ENCODE measurements at places on chromosomes 3 and 15.
A peak's percentile ranks its signal among the peaks of the same experiment; 100 is the strongest.

GRCh38 chr15:43070893-43071292 lies 34.9 kb downstream of the UBR1 start:
- DNase-seq = no peak

GRCh38 chr15:84947947-84948830 lies 33.5 kb upstream of the PDE8A start:
- no peak for DNase-seq

- DNase-seq = peak; percentile 59
Observed at GRCh38 chr3:69020424-69020823, 6.9 kb upstream of the EOGT start.

DNA sequence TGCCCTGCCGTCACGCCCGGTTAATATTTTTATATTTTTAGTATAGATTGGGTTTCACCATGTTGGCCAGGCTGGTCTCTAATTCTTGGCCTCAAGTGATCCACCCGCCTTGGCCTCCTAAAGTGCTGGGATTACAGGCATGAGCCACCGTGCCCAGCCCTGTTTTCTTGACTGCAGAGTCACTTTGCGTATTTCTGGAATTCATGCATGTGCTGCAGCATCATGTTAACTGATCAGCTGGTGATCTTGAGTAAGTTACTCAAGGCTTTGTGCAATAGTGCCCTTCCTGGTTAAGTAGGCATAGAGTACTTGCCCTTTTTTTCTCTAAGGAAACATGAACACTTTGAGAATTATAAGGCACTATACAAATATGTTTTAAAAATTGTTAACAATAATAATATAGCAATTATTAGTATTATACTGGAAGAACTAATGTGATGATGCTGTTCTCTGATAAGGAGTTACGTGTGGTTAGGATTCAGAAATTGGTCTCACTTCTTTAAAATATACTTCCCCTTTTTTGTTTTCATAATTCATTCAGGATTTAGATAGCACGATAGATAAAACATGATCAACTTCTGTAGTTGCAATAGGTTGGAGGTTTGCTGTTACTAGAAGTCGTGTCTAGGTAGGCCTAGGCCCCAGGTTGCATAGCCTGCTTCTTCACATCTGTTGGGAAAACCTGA lies 33.6 kb downstream of the GPR171 start:
- no peak for DNase-seq

- DNase-seq = no peak
Observed at GRCh38 chr3:17356585-17356984, 385.8 kb downstream of the TBC1D5 start.

Data from Karpas-422 (cell line).